ENCODE measurements at places on chromosomes 12 and 14. TPM values are rescaled to one million over a fixed set of nuclear protein-coding genes. Genes with fewer than 3 reads are reported as not detected.

Gene ARHGAP9
- 152 TPM for polyA plus RNA-seq

Gene CLEC4A
- 32.8 TPM for polyA plus RNA-seq

Gene GPR132
- polyA plus RNA-seq, result 8.2 TPM

Gene RASAL1
- polyA plus RNA-seq, result 0.48 TPM

Gene SPX
- polyA plus RNA-seq, result not detected
